ENCODE measurements at places on chromosomes 6 and 20.
A peak's percentile ranks its signal among the peaks of the same experiment; 100 is the strongest.

GRCh38 chr6:3808199-3808598, 41.0 kb upstream of the FAM50B start:
- no peak for DNase-seq

DNA sequence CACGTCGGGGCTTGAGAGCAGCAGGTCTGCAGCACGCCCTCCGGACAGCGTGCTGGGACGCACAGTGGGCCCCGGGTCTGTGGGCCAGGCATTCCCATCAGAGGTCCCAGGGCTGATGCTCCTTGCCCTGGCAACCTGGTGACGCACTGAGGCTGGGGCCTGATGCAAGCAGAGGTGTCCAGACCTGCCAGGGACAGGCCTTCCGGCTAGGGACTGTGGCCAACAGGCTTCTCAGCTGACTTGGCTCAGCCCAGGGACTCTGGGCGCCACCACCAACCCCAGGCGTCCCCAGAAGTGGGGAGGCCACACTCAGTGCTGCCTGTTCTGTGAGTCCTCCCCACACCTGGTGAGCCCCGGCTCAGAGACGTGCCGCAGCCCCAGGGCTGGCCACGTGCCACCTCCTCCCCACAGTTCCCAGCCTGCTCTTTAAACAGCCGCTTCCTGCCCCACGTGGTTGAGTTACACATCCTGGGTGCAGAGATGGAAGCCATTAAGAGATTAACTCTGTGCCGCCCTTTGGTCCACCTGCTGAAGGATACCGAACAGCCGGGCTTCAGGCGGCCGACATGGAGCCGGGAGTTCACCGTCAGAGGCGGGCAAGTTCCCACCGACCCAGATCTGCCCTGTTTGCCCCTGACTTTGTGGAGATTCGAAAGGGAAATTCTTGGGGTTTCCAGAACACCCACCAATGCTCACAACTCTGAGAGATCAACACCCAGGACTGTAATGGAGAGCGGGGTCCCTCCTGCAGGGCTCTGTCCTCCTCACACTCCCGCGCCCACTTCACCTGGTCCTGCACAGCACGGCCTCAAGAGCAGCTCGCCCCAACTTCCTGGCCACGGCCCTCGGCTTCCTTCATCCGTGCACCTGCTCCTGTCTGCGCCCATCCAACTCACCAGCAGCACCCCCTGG, 37.6 kb upstream of the ZBP1 start:
- DNase-seq = peak; percentile 23

- DNase-seq = no peak
These were observed 367 bp downstream of the GSTA3 start for GRCh38 chr6:52909131-52909530.

- peak; percentile 67 for DNase-seq
These were observed 19.6 kb upstream of the ABT1 start for GRCh38 chr6:26576929-26577719.

GRCh38 chr6:139370283-139370998, 4.0 kb downstream of the CITED2 start:
- DNase-seq = no peak

- DNase-seq = no peak
These were observed 1003.3 kb upstream of the MAP3K7 start for GRCh38 chr6:91590191-91590590.

DNA sequence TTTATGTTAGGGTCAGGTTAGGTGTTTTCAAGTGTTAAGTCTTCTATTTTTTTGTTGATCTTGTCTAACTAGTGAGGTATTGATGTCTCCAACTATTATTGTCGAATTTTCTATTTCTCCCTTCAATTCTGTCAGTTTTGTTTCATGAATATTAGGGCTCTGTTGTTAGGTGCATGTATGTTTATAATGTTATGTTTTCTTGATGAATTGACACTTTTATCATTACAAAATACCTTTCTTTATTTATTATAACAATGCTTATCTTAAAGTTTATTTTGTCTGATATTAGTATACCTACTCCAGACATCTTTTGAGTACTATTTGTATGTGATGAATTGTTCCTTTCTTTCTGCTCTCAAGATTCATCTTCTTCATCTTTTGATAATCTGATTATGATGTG, 12.9 kb upstream of the TRIM38 start:
- DNase-seq = no peak

- DNase-seq = no peak
These were observed 21.3 kb downstream of the DSP start for GRCh38 chr6:7562769-7563168.

DNA sequence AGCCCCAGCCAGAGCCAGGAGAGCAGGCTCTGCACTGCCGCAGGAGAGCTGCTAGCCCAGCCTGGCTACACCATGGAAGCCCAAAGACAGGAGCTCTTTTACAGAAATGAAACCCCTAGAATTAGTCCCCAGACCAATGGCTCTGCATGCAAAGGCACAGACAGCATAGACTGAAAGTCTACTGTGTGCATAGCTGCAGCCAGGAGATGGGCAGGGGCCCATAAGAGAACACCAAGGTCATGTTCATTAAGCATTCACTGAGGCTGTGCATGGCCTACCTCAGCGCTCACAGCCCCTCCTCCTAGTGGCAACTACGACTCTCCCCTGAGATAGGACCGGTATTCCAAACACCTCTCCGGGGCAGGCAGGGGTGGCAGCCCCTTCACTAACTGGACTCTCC, 34.9 kb downstream of the SNX5 start:
- no peak for DNase-seq

- no peak for DNase-seq
These were observed 99.8 kb downstream of the TMEM242 start for GRCh38 chr6:157223511-157223910.

DNA sequence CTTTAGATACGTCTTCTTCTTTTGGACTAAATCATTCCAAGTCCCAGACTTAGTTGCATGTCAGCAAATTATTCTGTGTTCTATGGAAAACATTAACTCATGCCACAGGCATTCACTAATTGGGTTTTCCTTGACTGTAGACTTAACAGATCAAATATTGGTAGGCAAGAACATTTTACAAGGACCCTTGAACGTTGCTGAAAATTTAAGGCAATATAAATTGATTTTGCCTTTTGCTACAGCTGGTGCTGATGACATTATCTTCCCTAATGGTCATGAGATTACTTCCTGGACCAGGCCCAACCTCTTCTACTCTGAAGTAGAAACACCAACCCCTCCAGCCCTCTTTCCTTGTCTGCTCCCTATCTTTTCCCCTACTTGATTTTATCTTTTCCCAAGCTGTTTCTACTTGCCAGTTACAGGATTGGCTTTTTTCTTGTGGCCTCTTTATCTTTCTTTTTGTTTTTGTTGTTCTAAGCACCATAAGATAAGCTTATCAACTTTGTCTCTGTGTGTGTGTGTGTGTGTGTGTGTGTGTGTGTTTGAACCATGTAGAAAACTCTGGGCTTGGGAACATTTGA, 514.0 kb upstream of the SOX4 start:
- DNase-seq = no peak

DNA sequence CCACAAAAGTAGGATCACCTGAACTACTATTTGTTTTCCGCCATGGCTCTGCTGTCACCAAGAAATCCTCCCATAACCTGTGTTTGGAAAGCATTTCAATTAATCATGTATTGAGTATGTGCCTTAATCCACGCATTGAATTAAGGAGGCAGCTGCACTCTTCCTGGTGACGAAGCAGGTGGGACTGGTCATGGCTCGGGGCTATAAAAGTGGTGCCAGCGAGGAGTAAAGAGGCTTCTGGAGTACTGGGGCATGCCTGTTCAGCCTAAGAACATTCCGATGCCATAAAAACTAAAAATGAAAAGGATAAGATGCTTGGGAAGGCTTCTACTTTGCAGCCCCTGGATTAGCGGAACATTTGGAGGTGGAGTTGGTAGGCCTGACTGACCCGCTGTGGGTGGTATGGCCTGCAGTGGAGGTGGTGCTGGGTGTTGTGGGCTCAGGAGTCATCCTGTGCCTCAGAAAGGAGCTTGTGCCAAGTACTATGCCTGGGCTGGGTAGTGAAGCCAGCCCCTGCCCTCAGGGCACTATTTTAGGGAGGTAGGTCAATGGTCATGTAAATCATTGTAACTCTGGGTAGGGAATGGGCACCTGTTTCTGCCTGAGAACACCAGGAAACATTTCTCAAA, 110.5 kb downstream of the B3GAT2 start:
- DNase-seq = no peak

GRCh38 chr6:1724124-1724523, 114.4 kb downstream of the FOXC1 start:
- DNase-seq = no peak

DNA sequence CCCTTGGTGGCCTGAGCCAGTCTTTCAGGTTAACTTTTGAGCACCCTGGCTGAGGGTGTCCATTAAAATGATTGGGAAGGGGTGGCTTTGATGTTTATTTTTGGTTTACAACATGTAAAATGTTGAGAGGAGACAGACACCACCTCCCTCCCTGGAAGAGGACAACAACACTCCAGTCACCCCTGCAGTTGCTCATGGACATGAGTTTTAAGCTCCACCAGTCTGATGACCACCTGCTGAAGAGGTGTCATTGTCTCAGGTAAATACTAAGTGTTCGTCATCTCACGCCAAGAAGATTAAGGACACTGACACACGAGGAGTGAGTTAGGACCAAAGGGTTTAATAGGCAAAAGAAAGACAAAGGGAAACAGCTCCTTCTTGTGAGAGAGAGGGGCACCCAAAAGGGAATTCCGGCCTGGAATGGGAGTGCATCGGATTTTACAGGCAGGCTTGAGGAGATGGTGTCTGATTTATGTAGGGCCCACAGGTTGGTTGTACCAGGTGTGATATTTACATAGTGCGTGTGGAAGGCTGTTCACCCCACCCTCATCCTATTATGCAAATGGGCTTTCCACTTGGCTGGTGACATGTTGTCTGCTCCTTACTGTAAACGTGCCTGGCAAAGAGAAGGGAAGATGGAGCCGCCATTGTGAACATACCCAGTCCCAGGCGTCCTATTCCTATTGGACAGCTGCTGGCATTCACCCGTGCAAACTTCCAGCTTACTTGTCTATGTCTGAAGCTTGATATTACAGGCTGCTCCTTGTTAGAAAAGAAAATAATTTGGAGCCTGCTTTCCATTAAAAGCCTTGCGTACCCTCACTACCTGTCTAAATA, 6.6 kb downstream of the HLA-B start:
- no peak for DNase-seq

- no peak for DNase-seq
These were observed 264.5 kb downstream of the KIF16B start for GRCh38 chr20:16308754-16309153.

DNA sequence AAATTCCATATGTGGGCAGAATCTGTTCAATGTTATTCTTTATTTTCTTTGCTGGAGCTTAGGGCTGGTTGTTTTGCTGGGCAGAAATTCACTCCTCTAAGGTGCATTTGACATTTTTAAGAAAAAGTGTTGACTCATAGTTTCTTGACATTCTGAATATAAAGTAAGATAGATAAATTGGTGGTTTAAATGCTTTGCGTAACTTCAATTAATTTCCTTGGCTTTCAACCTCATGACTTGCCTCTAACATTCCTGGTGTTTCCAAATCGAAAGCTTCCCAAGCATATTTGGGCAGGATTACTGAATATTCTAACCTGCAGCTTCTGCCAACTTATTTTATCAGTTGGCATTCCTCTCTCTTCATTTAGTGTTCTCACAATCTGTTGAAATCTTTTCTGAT, 718.7 kb upstream of the ADGRB3 start:
- DNase-seq = no peak

DNA sequence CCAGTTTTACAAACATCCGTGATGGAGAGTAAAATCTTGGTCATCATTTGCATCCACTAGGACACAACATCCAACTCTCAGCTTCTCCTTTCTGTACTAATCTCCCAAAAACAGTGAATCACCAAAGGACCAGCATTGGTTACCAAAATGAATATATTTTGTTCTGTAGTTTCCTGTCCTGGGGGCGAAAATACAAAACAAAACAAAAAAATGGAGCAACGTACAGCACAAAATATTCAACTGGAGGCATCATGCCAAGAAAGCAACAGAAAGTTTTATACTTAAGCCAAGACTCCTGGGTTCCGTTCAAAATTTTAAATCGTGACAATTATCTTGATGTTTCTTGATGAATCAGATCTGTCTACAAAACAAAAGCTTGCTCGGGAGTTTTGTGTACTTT, 126.6 kb upstream of the CCDC28A start:
- DNase-seq = no peak

DNA sequence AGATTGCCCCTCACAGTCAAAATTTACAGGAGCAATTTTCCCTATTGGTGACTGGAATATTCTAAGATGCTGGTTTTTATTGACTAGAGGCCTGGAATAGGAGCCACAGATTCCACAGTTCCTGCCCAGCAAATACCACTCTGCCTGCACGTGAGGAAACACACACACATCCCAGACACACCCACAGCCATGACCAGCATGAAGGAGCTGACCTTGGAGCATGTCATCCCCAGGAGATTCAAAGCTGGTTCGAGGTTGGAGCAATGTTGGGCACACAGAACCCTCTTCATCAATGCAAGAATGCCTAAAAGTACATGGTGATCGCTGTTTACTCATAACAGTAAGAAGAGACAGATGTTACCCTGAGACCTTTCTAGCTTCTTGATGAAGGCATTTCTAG, 244.6 kb upstream of the FOXQ1 start:
- no peak for DNase-seq

GRCh38 chr6:138512609-138513008, 13.3 kb upstream of the NHSL1 start:
- DNase-seq = no peak

GRCh38 chr6:43454290-43454695, 1.1 kb downstream of the DLK2 start:
- DNase-seq = peak; percentile 65

GRCh38 chr6:42429836-42430235, 21.9 kb downstream of the TRERF1 start:
- DNase-seq = no peak

DNA sequence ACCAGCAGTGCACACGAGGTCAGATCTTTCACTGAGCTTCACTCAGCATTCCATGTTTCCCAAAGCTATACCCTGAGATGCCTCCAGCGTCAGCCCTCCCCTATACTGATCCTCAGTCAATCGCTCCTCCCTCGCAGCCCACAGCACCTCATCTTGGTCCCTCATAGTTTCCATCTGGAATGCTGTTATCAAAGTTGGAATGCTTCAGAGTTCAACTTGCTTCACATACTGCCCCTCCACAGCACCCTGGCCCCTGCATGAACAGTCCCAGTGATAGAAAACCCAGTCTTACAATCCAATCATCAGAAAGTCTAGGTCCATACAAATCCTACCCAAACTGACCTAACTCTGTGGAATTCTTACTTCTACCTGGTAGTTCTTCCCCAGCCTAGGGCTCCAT, 20.0 kb downstream of the SPAG4 start:
- DNase-seq = no peak

DNA sequence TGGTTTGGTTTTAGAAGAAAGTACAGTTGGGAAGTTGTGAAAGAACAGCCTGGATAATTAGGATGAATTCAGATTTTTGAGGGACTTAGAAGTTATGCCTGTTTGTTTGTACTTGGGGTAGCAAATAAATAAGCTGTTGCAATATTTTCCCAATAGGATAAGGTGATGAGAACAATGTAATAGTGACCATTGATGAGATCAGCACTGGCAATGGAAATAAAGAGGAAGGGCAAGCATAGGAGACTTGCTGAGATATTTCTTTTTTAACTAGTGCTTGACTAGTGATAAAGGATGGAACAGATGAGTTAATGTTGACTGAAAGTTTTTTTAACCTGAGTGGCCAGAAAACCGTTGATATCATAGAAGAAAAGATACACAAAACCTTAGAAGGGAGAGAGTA, 498.8 kb downstream of the CDKAL1 start:
- DNase-seq = no peak

- peak; percentile 13 for DNase-seq
These were observed 65.4 kb upstream of the RIN2 start for GRCh38 chr20:19692685-19693119.

GRCh38 chr6:158567871-158568401, 8.0 kb downstream of the TMEM181 start:
- no peak for DNase-seq

Measured in stimulated activated CD8-positive, alpha-beta memory T cell treated with anti-CD3 and anti-CD28 coated beads, Interleukin-2, amount 100 ng/mL, for 48 hours (primary cell).